ENCODE measurements at places on chromosomes 3 and 15. TPM values are rescaled to one million over a fixed set of nuclear protein-coding genes. Genes with fewer than 3 reads are reported as not detected.

The SLC22A13 gene
- total RNA-seq, result 0.68 TPM

The CFAP20DC gene
- 0.18 TPM for total RNA-seq

The BTLA gene
- total RNA-seq, result 0.91 TPM

The MYO5A gene
- 25.3 TPM for total RNA-seq

The LRRC2 gene
- 0.81 TPM for total RNA-seq

The TMEM212 gene
- total RNA-seq, result not detected

The SCN5A gene
- total RNA-seq, result 3.5 TPM

The SATB1 gene
- total RNA-seq, result 59.7 TPM

The SPRED1 gene
- total RNA-seq, result 22.5 TPM

- no peak for DNase-seq
These were observed 212.6 kb upstream of the ICE2 start for GRCh38 chr15:60691508-60692047.

DNA sequence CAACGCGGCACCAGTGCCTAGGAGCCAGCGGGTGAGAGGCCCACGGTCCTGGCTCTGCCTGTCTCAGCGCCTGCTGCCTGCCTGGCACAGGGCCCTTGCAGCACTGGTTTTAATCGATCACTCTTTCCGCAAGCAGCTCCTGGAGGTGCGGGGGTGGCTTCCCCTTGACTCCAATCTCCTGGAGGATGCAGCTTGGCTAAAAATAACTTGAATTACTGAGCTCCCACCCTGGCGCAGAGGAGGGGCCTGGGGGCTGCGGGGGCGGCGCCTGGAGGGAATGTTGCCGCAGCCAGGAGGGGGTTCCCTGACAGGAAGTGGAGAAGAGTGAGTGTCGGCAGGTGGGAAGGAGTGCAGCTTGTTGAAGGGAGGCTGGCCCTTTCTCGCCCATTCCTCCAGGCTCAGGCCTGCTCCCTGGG is 9.9 kb upstream of the RPL29 start:
- no peak for DNase-seq

DNA sequence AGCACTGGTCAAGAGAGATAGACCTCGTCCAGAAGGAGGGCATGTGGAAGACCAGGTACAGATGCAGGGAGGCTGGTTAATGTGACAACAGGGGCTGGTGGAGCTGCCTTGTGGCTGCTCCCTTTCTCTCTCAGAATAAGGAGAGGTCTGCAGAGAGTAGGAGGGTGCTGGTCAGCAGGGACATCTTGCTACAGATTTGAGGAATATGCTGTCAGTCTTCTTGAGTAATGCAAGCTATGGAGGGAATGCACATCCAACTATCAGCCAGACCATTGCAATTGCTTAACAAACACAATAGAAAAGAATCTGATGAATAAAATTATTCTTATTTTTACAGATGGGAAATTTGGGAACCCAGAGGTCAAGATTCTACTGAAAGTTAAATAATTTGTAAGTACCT is 20.3 kb upstream of the SIAH2 start:
- DNase-seq, result no peak

GRCh38 chr15:94041746-94042145 is 189.6 kb upstream of the MCTP2 start:
- DNase-seq, result no peak

- DNase-seq, result no peak
These were observed 144.1 kb downstream of the KLF13 start for GRCh38 chr15:31470756-31471155.

DNA sequence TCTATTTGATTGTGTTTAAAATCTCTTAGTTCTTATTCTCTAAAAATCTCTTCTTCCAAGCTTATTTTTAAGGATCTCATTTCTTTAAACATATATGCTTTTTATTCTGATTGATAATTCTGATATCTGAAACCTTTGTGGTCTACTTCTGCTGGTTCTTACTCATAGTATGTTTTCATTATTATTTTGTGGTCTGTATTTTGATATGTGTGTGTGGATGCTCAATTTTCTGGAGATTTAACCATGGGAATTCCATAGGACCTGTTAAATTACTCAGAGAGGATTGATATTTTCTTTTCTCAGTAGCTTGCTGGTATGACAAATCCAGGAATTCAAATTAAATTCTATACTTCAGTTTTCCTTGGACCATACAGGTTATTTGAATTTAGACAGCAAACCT is 14.7 kb upstream of the HHLA2 start:
- no peak for DNase-seq

GRCh38 chr15:83854950-83855707 is 201.2 kb downstream of the ADAMTSL3 start:
- no peak for DNase-seq

- DNase-seq, result no peak
These were observed 38.8 kb upstream of the PCSK6 start for GRCh38 chr15:101528108-101528916.

DNA sequence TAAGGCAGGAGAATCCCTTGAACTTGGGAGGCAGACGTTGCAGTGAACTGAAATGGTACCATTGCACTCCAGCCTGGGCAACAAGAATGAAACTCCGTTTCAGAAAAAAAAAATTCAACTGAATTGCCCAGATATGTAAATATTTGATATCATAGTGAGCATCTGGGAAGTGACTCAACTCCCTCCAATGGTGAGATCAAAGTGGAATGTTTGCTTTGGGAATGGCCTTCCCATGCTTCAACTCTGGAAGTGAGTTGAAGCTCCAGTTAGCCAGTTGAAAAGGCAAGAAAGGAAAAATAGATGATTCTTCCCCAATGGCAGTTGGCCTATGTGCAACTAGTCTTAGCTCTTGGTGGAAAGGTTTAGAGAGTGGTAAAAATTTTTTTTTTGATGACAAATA is 131.6 kb upstream of the CMC1 start:
- no peak for DNase-seq

- no peak for DNase-seq
These were observed 69.2 kb upstream of the COL6A5 start for GRCh38 chr3:130276203-130276803.

DNA sequence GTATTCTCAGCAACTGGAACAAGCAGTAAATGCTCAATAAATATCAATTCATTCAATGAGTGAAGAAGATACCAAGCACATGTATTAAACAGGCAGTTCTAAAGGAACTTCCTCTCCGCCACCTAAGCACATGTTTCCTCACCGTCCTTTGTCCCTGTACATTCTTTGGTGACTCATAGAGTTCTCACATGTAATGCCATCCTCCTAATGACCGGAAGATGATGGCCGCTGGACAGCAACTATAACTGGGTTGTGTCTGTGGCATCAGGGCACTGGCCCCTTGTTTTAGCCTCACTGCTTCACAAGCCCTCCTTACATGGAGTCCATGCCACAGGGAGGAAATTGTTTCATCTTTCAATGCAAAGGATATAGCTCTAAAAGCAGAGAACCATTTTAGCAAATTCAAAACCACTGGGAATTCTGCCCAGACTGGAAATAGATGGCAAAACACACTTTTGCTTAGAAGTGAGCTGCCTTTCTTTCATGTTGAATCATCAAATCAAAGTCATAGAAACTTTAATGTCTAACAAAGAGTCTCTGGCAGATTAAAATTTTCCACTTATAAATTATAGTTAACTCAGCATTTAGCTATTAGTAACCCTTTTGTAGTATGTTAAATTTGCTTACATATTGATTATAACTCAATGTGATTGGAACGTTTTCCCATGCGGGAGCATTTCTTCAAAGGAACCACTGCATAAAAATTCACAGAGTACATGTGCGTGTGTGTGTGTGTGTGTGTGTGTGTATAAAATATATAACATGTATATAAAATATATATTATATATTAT is 74.1 kb downstream of the GAP43 start:
- DNase-seq, result no peak

All from ureter (tissue), 1 donor.